ENCODE measurements at places on chromosomes 2 and 18. TPM values are rescaled to one million over a fixed set of nuclear protein-coding genes. Genes with fewer than 3 reads are reported as not detected.
A peak's percentile ranks its signal among the peaks of the same experiment; 100 is the strongest.

DNA sequence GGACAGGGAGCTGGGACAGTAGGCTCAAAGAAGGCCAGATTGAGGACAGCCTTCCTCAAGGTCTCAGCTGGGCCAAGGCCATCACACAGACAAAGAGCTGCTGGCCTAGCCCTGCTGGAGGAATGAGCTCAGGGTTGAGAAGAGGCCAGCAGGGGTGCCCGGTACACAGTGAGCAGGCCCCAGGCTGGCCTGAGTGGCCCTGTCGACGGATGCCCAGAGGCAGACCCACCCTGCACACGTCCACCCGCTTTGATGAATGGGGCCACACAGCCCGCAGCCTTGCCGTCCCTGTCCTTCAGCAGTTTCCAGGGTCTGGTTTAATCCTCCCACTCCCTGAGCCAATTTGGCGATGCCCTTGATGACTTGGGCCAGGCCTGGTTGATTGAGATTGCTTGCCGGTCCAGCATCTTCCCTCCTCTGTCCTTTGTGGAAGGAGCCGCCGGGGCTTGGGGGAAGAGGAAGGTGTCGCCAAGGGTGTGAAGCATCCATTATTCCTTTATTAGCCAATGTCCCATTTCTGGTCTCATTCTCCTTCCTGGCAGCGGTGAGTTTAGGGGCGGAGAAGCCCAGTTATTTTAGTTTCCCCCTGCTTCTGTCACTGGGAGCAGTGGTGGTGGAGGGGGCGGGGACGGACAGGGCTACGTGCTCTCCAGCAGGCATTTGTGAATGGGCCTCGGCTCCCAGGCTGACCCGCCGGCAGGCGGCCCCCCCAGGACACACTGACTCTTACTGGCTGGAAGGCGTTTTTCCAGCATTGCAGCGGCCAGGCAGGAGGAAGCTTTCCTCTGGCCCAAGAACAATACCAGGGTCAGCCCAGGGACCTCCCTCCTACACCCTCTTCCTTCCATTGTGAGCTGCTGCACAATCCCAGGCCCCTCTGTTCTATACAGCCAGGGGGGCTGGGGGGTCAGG is 141.8 kb downstream of the CTIF start:
- no peak for DNase-seq

DNA sequence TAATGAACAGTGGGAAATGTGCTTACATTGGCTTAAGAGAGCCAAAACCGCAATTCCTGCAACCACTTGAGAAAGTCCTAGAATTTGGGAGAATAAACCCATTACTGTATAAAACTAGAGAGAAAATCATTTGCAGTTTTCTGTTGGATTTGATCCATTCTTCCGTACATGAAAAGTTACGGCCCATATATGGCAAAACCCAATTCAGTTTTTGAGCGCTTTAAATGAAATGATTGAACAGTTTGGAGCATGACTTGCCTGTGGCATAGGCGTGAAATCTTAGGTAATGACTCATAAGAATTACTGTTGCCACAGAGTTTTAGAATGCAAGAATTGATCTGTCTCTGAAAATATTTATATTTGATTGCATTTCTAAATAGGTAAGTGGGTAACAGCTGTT is 52.0 kb downstream of the PHLPP1 start:
- peak; percentile 71 for DNase-seq

- DNase-seq: no peak
Measured at GRCh38 chr2:2828774-2829368, 497.8 kb upstream of the MYT1L start.

DNA sequence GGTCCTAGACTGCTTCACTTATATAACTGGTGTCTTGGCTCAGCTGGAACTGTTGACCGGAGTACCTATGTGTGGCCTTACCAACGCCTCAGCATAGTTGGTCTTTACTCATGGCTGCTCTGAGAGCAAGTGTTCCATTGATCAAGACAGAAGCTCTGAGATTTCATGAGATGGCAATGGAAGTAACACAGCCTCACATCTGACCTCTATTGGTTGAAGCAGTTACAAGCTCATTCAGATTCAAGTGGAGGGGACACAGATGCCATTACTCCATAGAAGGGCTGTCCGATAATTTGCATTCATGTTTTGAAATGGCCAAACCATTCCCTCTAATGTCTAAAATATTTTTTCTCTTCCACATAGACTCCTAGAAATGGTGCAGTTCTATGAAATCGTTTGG is 46.4 kb upstream of the STK39 start:
- DNase-seq: no peak

DNA sequence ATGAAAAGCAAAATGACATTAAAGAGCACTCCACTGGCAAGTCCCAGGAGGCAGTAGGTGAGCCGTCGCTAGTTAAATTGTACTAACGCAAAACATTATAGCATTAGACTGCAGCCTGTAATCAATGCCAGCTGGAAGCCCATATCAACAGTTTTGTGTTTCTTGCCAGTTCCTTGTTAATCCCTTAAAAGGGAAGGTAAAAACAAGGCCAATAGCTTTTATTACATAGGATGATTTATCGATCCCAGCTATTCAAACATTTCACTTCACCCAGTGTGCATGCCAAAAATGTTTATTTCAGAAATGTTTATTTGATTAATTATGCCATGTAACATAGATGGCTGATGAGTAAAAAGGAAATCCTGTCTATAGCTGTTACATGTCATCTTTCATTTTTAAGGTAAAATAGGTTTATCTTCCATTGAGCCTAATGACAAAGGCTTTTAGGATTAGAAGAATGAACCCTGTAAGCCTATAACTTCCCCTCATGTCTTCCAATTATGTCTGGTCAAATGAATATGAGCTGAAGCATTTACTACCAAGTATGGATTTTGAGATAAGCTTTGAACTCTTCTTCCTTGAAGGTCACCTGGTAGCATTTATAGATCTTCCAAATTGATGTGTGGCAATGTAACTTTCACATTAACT is 591.2 kb downstream of the RNF144A start:
- no peak for DNase-seq

DNA sequence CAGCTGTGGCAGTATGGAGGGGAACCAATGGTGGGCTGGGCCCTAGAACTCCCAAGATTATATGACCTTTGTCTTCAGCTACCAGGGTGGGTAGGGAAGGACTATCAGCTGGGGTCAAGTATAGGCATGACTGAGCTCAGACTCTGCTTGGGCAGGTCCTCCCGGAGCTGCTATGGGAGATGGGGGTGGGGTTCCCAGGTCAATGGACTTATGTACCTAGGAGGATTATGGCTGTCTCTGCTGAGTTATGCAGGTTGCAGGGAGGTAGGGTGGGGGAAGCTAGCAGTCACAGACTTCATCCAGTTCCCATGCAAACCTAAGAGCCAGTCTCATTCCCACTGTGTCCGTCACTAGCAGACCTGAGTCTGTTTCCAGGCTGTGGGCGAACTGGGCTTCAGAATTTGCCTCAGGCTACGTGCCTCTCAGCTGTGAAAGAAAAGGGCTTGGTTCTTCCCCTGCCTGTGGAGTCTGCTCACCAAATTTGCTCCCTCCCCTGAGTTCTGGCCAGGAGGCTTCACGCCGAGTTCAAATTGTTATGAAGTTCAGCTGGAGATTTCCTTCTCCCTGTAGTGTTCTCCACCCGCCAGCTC is 985.8 kb upstream of the NRXN1 start:
- DNase-seq: no peak

GRCh38 chr2:62038975-62039771 is 133.7 kb downstream of the COMMD1 start:
- DNase-seq: peak; percentile 76

- DNase-seq: no peak
Measured at GRCh38 chr18:59386909-59387686, 28.0 kb upstream of the LMAN1 start.

DNA sequence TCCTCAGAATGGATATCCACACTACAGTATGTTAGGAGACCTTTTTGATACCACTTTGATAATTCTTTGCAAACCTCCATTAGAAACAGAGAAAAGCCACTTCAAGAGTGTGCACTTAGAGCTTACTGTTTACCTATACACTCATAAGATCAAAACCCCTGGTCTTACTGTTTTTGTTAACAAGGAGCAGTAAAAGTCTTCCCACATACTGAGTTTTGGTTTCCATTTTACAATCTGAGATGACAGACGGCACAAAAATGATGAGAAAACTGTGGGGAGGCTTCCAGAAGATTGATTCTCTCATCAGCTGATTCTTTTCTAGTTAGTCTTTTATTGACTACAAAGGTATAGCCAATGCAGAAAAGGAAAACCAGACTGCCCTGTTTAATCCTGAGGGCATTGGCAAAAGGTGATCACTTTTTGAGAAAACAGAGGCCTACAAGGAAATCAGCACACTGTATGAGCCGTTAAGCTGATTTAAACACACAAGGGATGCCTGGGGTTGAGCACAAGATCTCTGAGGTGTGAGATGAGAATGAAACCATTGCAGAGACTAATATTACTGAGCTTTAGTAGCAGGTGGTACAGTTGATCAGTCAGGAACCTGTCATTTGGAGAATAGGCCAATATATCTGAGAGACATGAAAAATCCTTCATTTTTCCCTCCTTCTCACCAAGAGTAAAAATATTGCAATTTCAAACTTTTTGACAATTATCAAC is 368.6 kb downstream of the GRB14 start:
- no peak for DNase-seq

GRCh38 chr2:8222979-8223694 is 458.7 kb upstream of the ID2 start:
- no peak for DNase-seq

GRCh38 chr2:139214801-139215200 is 434.6 kb upstream of the NXPH2 start:
- peak; percentile 96 for DNase-seq

GRCh38 chr2:25941042-25941441 is 41.3 kb downstream of the KIF3C start:
- no peak for DNase-seq

DNA sequence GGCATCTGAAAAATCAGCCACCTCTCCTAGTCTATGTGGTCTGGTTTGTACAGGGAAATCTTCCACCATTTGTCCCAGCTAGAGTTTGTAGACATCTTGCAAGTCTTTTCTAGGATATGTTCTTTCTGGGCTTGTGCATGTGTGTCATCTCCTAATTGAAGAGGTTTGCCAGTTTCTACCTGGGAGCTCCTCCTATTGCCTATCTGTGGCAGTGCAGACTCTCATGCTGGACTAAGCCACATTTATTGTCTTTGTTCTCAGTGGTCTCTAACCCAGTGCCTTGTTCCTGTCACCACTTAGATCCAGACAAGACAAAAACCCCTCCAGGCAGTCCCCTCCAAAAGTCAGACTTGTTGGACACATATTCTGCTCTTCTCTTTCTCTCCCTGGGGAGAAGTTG is 72.0 kb upstream of the MRPS9 start:
- DNase-seq: no peak

GRCh38 chr18:8298186-8298585 is 311.1 kb upstream of the RAB12 start:
- DNase-seq: no peak

DNA sequence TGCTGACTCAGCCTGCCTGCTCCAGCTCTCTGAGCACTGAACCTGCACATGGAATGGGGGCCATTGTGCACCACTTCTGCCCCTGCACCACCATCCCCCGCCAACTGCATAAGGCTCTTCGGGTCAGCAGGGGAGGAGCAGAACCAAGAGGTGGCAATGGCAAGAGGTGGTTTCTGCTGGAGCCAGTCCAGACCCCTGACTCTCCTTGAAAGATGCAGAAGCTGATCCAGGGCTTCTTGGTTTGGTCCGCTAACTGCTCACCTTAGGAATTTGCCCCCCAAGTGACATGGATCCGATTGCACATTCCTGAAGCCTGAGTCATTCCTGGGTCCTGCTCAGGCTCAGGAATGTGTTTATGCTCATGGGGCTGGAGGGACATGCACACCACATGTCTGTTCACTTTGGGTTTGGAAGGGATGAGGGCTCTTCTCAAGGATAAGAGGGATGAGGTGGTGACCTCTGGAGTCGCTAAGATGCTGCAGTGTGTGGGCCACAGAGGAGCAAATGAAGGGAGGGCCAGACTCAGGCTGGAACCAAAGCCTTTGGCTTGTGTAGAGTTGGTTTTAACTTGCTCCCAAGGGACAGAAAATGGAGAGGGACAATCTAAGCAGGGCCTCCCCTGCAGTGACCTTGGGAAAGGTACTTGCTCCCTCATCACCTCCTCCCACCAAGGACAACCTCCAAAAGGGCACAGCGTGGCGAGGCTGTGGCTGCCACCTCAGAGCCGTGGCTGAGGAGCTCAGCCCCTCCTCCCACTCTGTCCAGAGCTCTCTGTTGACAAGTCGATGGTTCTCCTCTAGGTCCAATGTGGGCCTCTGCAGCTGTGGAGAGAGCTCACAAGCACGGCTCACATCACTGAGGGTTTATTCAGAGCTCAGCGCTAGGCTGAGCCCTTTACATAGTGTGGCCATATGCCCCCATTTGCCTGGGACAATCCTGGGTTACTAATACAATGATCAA is 66.2 kb downstream of the HS1BP3 start:
- DNase-seq: peak; percentile 99

Gene CIB4
- total RNA-seq: not detected

Gene CYP27A1
- total RNA-seq: 42.8 TPM

Gene MAB21L4
- total RNA-seq: 5.2 TPM

Gene AQP12B
- total RNA-seq: not detected

Gene ACVR1C
- 0.40 TPM for total RNA-seq

All from renal cortical epithelial cell (primary cell).